ENCODE measurements at places on chromosomes 13 and 19. TPM values are rescaled to one million over a fixed set of nuclear protein-coding genes. Genes with fewer than 3 reads are reported as not detected.

CGB8 gene
- not detected for total RNA-seq

IGFLR1 gene
- 0.51 TPM for total RNA-seq

CGB2 gene
- not detected for total RNA-seq

ACTL9 gene
- not detected for total RNA-seq

OR7D4 gene
- not detected for total RNA-seq

ILF3 gene
- 55.0 TPM for total RNA-seq

LILRB2 gene
- total RNA-seq: not detected

GPR12 gene
- total RNA-seq: not detected

PRODH2 gene
- not detected for total RNA-seq

UBE2M gene
- total RNA-seq: 52.6 TPM

ZNF534 gene
- 0.17 TPM for total RNA-seq

ZNF132 gene
- 14.5 TPM for total RNA-seq
